ENCODE measurements at places on chromosomes 5 and 9.
A peak's percentile ranks its signal among the peaks of the same experiment; 100 is the strongest.

DNA sequence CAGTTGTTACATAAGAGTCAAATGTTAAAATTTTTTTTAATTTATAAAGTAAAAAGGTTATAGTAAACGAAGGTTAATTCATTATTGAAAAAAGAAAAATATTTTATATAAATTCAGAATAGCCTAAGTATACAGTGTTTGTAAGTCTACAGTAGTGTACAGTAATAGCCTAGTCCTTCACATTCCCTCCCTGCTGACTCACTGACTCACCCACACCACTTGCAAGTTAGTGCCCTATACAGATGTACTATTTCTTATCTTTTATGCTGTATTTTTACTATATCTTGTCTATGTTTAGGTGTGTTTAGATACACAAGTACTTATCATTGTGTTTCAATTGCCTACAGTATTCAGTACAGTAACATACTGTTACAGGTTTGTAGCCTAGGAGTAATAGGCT, 57.6 kb downstream of the MAMDC2 start:
- DNase-seq = no peak

DNA sequence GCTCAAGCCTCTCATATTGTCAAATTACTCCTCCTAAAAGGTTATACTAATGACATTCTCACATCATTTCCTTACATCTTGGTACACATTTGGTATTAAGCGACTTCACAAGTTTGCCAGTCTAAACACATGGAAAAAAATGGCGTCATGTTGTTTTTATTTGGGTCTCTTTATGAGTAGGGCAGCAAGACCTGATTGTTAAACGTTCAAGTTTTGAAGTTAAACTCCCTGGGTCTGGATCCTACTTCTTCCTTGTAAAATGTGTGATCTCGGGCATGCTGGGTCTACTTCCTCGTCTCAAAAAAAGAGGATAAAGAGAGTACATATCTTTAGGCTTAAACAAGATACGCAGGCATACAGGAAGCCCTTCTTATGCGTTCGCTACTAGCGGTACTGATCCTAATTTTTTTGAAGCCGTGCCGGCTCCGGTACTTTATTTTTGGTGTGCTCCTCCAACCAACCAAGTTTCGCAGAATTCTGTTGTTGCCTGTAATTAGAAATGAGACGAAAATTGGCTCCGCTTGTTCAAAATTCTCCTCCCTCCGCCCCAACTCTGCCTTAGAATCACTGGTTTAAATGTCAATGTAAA, 596 bp upstream of the CDC37L1 start:
- peak; percentile 17 for DNase-seq

- no peak for DNase-seq
Measured at GRCh38 chr9:95719354-95719753, 156.1 kb upstream of the ERCC6L2 start.

DNA sequence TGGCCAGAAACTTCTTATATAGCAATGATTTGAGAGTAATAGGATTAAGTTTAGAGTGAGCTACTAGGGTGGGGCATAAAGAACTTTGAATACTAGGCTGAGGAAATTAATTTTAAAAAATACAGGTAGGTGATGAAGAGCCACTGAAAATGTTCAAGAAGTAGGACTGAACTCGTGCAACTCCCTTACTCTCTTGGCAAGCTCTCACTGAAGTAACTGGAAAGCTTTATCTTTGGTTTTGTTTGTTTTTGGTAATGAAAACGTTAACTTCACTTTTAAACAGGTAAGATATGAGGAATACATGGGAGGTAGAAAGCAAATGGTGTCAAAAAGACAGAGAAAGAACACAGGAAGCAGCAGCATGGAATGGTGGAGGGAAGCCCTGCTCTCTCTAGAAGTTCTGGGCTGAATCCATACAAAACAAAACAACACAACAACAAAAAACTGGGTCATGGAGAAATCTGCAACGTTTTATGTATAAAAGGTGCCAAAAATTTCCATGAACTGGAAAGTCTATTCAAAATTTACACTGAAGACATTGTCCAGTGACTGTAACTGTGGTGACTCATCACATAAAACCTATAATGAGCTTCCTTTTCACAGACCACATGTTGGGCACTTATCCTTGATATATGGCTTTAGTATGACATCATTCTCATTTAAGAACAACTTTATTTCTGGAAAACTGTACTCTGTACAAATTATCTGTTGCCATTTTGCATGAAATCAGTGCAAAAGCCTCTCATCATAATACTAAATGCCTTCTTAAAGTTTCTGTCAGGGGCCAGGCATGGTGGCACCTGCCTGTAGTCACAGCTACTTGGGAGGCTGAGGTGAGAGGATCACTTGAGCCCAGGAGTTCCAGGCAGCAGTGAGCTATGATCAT, 91.2 kb upstream of the CHD1 start:
- DNase-seq = peak; percentile 18

DNA sequence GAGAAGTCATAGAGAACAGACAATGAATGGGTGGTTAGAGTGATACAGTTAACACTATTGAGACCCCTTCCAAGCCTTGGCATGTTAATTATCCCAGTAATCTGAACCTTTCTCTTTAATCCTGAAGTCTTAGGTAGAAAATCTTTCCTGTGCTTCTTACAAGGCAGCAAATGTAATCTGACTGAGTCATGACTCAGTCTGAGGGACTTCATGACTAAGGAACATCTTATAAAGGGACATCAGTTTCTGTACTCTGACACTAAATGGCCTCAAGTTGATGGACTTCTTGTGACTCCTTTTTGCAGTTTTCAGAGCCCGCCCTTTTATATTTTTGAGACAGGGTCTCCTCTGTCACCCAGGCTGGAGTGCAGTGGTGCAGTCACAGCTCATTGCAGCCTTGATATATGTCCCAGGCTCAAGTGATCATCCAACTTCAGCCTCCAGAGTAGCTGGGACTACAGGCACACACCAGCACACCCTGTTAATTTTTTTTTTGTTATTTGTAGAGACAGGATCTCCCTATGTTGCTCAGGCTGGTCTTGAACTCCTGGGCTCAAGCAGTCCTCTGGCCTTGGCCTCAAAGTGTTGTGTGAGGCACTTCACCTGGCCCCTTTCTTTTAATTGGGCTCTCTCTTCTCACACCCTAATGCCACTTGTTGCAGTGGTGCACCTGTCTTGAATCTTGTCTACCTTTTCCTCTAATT, 9.5 kb downstream of the EXOSC3 start:
- DNase-seq = no peak

DNA sequence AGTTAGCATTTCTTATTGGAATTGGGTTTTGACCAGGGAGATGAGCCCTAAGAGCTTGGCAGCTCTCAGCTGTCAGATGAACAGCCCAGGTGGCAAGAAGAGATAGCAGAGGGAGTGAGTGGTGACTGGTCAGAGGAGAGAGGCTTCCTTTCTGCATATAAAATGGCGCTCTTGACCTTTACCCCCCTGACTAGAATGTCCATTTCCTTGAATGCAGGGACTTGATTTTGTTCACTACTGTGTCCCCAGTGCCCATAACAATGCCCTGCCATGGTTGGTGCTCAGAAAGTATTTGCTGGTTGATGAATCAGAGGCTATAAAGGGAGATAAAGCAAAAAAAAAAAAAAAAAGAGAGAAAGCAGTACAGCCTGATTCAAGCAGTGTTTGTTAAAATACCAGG, 7.2 kb downstream of the CHMP5 start:
- DNase-seq = no peak

DNA sequence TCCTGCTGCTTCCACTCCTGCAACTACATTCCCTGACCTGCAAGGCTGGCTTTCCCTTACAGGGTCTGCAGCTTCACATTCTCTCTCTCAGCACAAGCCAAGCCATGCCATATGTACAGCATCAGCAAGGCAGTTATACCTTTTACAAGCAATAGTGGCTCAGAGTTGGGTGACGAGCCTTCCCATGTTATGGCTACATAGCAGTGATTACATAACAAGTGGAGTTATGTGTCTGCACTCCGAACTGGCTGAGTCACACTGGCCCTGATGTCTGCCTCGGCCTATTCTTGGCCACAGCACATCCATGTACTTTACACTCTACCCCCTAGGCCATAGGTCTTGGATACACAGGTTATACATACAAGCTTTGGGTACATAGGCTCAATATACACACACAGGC, 52.0 kb upstream of the SNCAIP start:
- no peak for DNase-seq
